ENCODE measurements at places on chromosomes 2 and 18. TPM values are rescaled to one million over a fixed set of nuclear protein-coding genes. Genes with fewer than 3 reads are reported as not detected.

CPO gene
- total RNA-seq, result 1.5 TPM

STPG4 gene
- total RNA-seq, result 0.15 TPM

G6PC2 gene
- total RNA-seq, result not detected

OXER1 gene
- total RNA-seq, result 3.5 TPM

CTDSP1 gene
- 115 TPM for total RNA-seq

WNT6 gene
- not detected for total RNA-seq

YIPF4 gene
- total RNA-seq, result 31.5 TPM

ANKRD39 gene
- total RNA-seq, result 13.4 TPM

CD8B2 gene
- total RNA-seq, result not detected

TXNDC2 gene
- total RNA-seq, result not detected

ELOA2 gene
- total RNA-seq, result not detected

DPY30 gene
- total RNA-seq, result 146 TPM

CEP192 gene
- 35.6 TPM for total RNA-seq
